ENCODE measurements at places on chromosomes 13 and 19. TPM values are rescaled to one million over a fixed set of nuclear protein-coding genes. Genes with fewer than 3 reads are reported as not detected.
A peak's percentile ranks its signal among the peaks of the same experiment; 100 is the strongest.

- no peaks in the 10 kb centered on the region for H3K27me3 ChIP-seq
- no peak overlapping the region for H3K4me3 ChIP-seq
- H3K36me3 ChIP-seq = no peaks in the 10 kb centered on the region
- no peak overlapping the region for H3K27ac ChIP-seq
- H3K4me1 ChIP-seq = peaks cover 3% of the 10 kb centered on the region
- no peak for DNase-seq
Observed at GRCh38 chr19:15643387-15643786, 2.7 kb downstream of the CYP4F3 start.

DNA sequence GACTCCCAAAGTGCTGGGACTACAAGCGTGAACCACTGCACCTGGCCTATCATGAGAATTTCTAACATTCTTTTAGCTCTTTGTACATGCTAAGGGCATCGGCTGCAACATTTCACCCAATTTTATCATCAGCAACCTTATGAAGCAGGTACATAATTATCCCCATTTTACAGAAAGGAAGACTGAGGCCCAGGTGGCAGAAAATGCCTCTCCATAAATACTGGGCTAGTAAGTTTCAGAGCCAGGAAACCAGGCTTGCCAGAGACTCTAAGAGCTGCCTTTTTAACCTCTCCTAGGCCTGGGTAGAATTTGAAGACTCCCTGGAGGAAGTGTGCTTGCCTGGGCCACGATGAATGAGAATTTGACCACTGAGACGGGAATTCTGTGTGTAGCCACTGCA is 2.2 kb downstream of the ERCC2 start:
- peaks cover 4% of the 10 kb centered on the region for H3K36me3 ChIP-seq
- peaks cover 21% of the 10 kb centered on the region for H3K4me1 ChIP-seq
- H3K27me3 ChIP-seq = no peaks in the 10 kb centered on the region
- H3K27ac ChIP-seq = no peak overlapping the region

GRCh38 chr13:36342715-36343114 is 3.5 kb downstream of the SPART start:
- no peak overlapping the region for H3K27ac ChIP-seq
- peaks cover 32% of the 10 kb centered on the region for H3K4me1 ChIP-seq
- no peak for DNase-seq
- H3K36me3 ChIP-seq = peaks cover 2% of the 10 kb centered on the region
- no peaks in the 10 kb centered on the region for H3K27me3 ChIP-seq

DNA sequence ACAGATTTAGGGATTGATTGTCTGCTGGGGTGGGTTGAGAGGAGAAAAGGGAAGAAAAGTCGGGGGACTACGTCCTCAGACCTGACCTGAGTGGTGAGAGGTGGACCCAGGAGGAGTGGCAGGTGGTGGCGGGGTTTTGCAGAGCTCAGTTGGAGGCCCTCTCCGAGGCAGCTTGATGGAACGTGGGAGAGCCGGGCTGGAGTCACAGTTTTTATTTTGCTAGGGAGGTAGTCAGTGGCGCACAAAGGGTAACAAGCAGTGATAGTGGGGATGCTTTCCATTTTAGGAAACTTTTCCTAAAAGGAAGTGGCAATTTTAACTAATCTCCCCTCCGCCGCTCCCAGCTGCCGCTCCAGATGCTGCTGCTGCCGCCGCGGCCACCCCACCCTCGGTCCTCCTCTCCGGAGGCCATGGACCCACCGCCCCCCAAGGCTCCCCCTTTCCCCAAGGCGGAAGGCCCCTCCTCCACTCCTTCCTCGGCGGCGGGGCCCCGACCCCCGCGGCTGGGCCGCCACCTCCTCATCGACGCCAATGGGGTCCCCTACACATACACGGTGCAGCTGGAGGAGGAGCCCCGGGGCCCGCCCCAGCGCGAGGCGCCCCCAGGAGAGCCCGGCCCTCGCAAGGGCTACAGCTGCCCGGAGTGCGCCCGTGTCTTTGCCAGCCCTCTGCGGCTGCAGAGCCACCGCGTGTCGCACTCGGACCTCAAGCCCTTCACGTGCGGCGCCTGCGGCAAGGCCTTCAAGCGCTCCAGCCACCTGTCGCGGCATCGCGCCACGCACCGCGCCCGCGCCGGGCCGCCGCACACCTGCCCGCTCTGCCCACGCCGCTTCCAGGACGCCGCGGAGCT is 1.1 kb upstream of the ZNF581 start:
- H3K4me3 ChIP-seq = peak overlapping the region; percentile 93
- H3K36me3 ChIP-seq = peaks cover 37% of the 10 kb centered on the region
- H3K27me3 ChIP-seq = no peaks in the 10 kb centered on the region
- no peak for DNase-seq
- H3K27ac ChIP-seq = peak overlapping the region; percentile 98
- H3K4me1 ChIP-seq = peaks cover 59% of the 10 kb centered on the region

Gene FXYD3
- total RNA-seq = not detected

Gene ZNF626
- total RNA-seq = 11.1 TPM

Gene RUBCNL
- not detected for total RNA-seq

- H3K27ac ChIP-seq = no peak within 1 kb of the TSS
- H3K4me1 ChIP-seq = peaks cover 6% of the 10 kb centered on the region
- peaks cover 2% of the 10 kb centered on the region for H3K36me3 ChIP-seq
- H3K4me3 ChIP-seq = no peak within 1 kb of the TSS
Observed at GRCh38 chr13:83881917-83882605, at the start of gene SLITRK1. Gene SLITRK1, minus strand, starts transcription at chr13:83882474. Its CDS starts 967 bp downstream, at chr13:83881507.

- H3K27me3 ChIP-seq = peaks cover 29% of the 10 kb centered on the region
- H3K36me3 ChIP-seq = no peaks in the 10 kb centered on the region
- H3K4me1 ChIP-seq = peaks cover 8% of the 10 kb centered on the region
- no peak overlapping the region for H3K27ac ChIP-seq
Observed at GRCh38 chr19:50663482-50663790, 14.2 kb downstream of the C19orf81 start.

Gene PBX4
- total RNA-seq = 34.4 TPM

DNA sequence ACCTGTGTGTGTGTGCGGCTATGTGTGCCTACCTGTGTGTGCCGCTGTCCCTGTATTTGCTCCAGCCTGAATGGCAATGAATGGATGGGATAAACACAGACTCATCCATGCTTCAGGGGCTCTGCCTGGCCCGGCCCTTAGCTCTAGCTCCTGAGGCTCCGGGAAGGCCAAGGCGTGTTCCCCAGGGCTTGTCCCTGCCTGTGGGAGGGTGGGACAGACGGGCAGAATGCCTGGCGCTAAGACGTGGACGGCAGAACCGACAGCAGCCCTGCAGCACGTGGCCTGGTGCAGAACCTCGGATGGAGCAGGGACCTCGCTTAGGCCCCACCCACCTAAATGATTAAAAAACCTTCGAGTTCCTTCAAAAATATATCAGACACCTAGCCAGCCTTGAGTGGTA is 57.8 kb upstream of the C13orf46 start:
- H3K36me3 ChIP-seq = peaks cover 44% of the 10 kb centered on the region
- H3K27me3 ChIP-seq = no peaks in the 10 kb centered on the region
- H3K4me3 ChIP-seq = no peak overlapping the region
- no peak overlapping the region for H3K27ac ChIP-seq

DNA sequence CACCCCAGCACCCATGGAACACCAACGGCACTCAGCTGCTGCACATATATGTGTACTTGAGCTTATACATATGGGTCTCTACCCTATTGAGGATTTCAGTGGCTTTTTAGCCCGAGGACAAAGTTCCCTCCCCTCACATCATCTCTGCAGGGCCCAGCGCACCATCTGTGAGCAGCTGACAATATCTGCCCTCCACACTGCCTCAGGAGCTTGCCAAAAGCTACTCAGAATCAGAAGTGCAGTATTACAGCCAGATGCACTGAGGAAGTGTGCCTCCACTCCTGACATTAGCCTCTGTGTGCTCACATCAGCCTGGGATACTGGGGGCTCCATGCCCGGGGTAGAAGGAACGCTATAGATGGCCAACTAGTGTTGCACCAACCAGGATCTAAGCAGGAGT is 903.9 kb downstream of the UQCRFS1 start:
- no peaks in the 10 kb centered on the region for H3K27me3 ChIP-seq
- H3K4me1 ChIP-seq = no peaks in the 10 kb centered on the region
- no peak overlapping the region for H3K27ac ChIP-seq
- no peak for DNase-seq
- H3K4me3 ChIP-seq = no peak overlapping the region
- H3K36me3 ChIP-seq = no peaks in the 10 kb centered on the region

GRCh38 chr13:30868799-30869470 is 37.1 kb upstream of the MEDAG start:
- H3K27ac ChIP-seq = no peak overlapping the region
- DNase-seq = no peak
- no peak overlapping the region for H3K4me3 ChIP-seq
- H3K27me3 ChIP-seq = peaks cover 12% of the 10 kb centered on the region
- peaks cover 4% of the 10 kb centered on the region for H3K4me1 ChIP-seq

- no peaks in the 10 kb centered on the region for H3K36me3 ChIP-seq
- no peak overlapping the region for H3K27ac ChIP-seq
- no peaks in the 10 kb centered on the region for H3K4me1 ChIP-seq
Observed at GRCh38 chr13:77896977-77897376, 21.7 kb downstream of the EDNRB start.

DNA sequence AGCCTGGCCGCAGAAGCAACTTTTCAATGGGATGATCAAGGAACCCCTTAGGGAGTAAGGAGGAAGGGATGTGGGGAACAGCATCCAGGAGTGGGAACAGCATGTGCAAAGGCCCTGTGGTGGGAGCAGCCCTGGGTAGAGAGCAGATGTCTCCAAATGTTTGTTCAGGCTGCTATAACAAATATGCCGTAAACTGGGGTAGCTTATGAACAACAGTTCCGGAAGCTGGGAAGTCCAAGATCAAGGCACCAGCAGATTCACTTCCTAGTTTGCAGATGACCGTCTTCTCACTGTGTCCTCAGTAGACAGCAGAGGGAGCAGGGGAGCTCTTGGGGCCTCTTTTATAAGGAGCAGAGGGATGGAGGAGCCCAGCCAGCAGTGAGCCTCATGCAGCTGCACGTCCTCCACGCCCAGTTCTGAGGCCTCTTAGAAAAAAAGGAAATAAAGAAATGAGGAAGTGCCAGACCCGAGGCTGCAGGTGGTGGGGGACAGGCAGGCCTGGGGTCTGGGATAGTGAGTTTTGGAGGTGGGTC is 4.2 kb upstream of the LRRC25 start:
- H3K27ac ChIP-seq = peak overlapping the region; percentile 7
- H3K4me3 ChIP-seq = no peak overlapping the region
- H3K27me3 ChIP-seq = peaks cover 14% of the 10 kb centered on the region
- peaks cover 16% of the 10 kb centered on the region for H3K4me1 ChIP-seq
- no peak for DNase-seq
- H3K36me3 ChIP-seq = no peaks in the 10 kb centered on the region

GRCh38 chr19:11363881-11364280 is 8.6 kb downstream of the PLPPR2 start:
- H3K4me3 ChIP-seq = no peak overlapping the region
- no peak for DNase-seq
- peaks cover 2% of the 10 kb centered on the region for H3K36me3 ChIP-seq
- H3K27ac ChIP-seq = no peak overlapping the region
- no peaks in the 10 kb centered on the region for H3K4me1 ChIP-seq

Gene TEX101
- total RNA-seq = not detected

DNA sequence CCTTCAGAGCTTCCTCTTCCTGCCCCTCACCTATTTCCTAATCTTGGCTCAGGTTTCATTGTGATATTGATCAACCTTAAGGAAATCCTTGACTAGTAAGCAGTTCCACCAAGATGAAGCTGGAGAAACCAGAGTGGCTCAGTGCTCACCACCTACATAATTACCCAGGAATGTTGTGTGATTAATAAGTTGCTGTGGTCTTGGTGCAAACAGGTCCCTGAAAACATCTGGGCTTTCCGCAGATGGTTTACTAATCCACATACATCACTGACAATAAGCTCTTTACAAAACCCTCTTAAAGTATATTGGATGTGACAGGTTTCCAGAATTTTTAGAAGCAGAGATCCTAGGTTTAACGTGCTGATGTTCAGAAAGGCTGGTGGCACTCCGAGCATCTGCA is 8.6 kb upstream of the SERP2 start:
- H3K27me3 ChIP-seq = peaks cover 9% of the 10 kb centered on the region
- no peak overlapping the region for H3K27ac ChIP-seq
- no peaks in the 10 kb centered on the region for H3K36me3 ChIP-seq
- no peaks in the 10 kb centered on the region for H3K4me1 ChIP-seq

GRCh38 chr13:25717666-25718197 is 334.1 kb downstream of the SHISA2 start:
- H3K4me3 ChIP-seq = no peak overlapping the region
- H3K27me3 ChIP-seq = peaks cover 13% of the 10 kb centered on the region
- H3K4me1 ChIP-seq = no peaks in the 10 kb centered on the region
- DNase-seq = no peak

GRCh38 chr19:53792721-53793433 is 31.2 kb downstream of the NLRP12 start:
- no peaks in the 10 kb centered on the region for H3K4me1 ChIP-seq
- H3K27me3 ChIP-seq = no peaks in the 10 kb centered on the region
- H3K36me3 ChIP-seq = no peaks in the 10 kb centered on the region
- H3K4me3 ChIP-seq = no peak overlapping the region

Gene ELSPBP1
- total RNA-seq = not detected

DNA sequence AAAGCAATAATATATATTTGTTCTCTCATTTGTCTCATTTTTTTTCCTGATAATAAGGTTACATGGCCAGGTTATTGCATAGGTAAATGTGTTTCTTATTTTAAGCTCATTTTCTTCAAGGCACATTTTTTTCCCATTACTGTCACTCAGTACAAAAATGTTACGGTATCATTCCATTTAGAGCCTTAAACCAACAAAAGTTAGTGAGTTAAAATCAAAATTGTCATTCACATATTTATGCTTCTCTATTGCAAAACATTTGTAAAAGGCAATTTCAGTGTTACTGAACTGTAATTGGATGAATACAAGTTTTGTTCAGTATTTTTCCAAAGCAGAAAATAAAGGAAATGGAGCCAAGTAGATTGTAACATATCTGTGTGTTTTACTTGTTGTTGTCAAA is 117.6 kb upstream of the MAB21L1 start:
- no peak overlapping the region for H3K27ac ChIP-seq
- no peaks in the 10 kb centered on the region for H3K27me3 ChIP-seq
- no peaks in the 10 kb centered on the region for H3K4me1 ChIP-seq

Gene ZNF134
- total RNA-seq = 15.4 TPM

Gene ADGRE3
- not detected for total RNA-seq

DNA sequence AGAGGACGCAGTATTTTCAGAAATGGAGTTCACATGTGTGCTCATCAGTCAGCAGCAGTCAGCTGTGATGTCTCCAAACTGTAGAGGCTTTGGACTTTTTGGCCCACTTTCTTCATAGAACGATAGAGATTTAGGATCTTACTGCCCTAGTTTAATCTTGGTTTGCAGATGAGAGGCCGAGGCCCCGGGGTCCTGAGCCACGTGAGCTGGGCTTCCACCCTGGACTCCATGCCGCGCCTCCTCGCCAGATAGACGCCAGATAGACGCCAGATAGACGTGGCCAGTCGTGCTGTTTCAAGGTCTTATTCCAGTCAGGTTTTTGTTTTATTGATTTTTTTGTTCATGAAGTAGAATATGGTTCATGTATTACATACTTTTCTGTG is 11.7 kb upstream of the MCF2L start:
- peaks cover 3% of the 10 kb centered on the region for H3K27me3 ChIP-seq
- DNase-seq = no peak
- H3K4me3 ChIP-seq = no peak overlapping the region
- H3K4me1 ChIP-seq = no peaks in the 10 kb centered on the region
- no peaks in the 10 kb centered on the region for H3K36me3 ChIP-seq
